ENCODE measurements at places on chromosomes 4 and X.

GRCh38 chrX:53260836-53261235 lies 20.5 kb downstream of the IQSEC2 start:
- DNase-seq, result no peak
- no peak overlapping the region for H3K27ac ChIP-seq
- no peaks in the 10 kb centered on the region for H3K4me1 ChIP-seq
- no peaks in the 10 kb centered on the region for H3K36me3 ChIP-seq
- no peak overlapping the region for H3K4me3 ChIP-seq

DNA sequence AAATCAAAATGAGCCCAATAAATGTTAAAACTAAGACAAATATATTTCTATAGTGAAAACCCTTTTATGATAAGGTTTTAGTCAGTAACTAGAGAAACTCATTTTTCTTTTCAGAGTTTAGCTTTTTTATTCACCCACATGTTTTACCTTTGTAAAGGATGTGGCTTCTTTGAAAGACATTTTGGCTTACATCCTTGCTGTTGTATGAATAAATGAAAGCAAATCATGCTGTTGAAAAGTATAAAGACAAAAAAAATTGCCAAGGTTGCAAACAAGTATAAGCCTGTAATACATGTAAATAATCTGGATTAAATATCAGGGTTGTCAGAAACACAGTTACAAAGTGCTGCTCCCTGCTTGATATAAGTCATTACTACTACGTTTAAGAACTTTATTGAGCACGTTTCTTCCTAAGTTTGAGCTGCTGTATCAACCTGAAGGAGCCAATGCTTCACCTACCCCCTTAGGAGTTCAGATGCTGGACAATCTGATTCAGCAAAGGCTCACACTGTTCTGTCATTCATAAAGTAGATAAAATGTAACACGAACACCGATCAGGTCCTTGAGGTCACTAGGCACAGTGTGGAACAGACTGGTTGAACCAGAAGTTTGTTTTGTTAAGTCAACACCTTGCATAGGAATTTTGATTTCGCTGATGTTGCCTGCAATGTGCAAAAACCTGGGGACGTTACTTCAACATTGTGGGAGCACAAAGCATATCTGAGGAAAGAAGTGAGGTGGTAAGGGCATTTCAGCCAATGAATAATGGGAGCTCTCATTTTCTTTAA lies 321.2 kb upstream of the BMP3 start:
- H3K4me1 ChIP-seq, result no peaks in the 10 kb centered on the region
- no peaks in the 10 kb centered on the region for H3K27me3 ChIP-seq
- H3K4me3 ChIP-seq, result no peak overlapping the region
- H3K36me3 ChIP-seq, result no peaks in the 10 kb centered on the region
- no peak for DNase-seq
- H3K27ac ChIP-seq, result no peak overlapping the region

DNA sequence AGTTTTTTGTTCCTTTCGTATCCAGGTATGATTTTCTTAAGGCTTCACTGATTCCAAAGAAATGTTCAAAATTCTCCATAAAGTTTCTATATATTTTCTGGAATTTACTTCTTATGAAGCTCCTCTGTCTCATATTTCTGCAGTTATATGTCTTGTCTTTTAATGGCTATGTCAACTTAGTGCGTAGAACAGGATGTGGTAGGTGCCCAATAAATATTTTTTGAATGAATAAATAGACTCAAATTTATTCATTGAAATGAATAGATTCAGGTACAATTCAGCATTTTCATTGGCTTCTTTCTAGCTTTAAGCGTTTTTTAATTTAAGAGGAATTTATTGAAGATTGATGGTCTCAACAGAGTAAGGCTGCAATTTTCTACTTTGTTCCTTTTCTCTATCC lies 231.9 kb upstream of the BOD1L1 start:
- H3K4me3 ChIP-seq, result no peak overlapping the region
- no peaks in the 10 kb centered on the region for H3K27me3 ChIP-seq
- H3K4me1 ChIP-seq, result no peaks in the 10 kb centered on the region
- DNase-seq, result no peak

- no peaks in the 10 kb centered on the region for H3K36me3 ChIP-seq
- H3K4me3 ChIP-seq, result no peak overlapping the region
- no peak overlapping the region for H3K27ac ChIP-seq
- H3K4me1 ChIP-seq, result no peaks in the 10 kb centered on the region
- no peak for DNase-seq
- no peaks in the 10 kb centered on the region for H3K27me3 ChIP-seq
Observed at GRCh38 chrX:39820938-39821708, 276.6 kb downstream of the BCOR start.

DNA sequence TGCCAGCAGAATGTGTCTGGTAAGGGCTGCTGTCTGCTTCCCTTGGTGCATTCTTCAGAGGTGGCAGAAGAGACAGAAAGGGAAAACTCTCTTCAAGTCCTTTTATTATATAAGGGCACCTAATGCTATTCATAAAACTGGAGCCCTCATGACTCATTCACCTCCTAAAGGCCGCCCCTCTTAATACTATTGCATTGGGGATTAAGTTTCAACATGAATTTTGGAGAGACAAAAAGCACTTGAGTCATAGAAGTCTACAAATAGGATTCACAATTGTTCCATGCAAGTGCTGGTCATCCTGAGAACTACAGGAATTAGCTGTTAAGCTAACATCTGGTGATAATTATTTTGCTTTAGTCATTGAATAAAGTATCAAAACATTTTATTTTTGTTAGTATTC lies 349.5 kb downstream of the HS3ST1 start:
- H3K4me1 ChIP-seq, result no peaks in the 10 kb centered on the region
- H3K27me3 ChIP-seq, result no peaks in the 10 kb centered on the region
- H3K4me3 ChIP-seq, result no peak overlapping the region
- no peak overlapping the region for H3K27ac ChIP-seq
- DNase-seq, result no peak

DNA sequence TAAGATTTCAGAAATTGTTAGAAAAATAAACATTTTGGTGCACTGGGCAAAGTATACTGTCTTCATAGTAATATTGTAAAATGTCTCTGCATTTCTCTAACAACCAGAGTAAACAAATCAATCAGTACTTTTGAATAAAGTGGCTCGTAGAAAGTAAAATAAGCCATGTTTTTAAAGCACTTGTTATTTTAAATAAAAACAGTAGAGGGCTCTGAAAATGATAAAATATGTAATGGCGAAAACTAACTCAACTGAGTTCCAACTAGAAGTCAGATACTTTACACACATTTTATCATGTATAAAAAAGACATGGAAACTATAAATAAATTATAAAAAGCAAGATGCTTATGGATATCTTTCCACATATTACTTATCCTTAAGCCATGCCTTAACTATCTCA lies 1134.4 kb downstream of the PDHA2 start:
- H3K4me1 ChIP-seq, result no peaks in the 10 kb centered on the region
- no peak overlapping the region for H3K4me3 ChIP-seq
- no peaks in the 10 kb centered on the region for H3K36me3 ChIP-seq
- H3K27me3 ChIP-seq, result no peaks in the 10 kb centered on the region

DNA sequence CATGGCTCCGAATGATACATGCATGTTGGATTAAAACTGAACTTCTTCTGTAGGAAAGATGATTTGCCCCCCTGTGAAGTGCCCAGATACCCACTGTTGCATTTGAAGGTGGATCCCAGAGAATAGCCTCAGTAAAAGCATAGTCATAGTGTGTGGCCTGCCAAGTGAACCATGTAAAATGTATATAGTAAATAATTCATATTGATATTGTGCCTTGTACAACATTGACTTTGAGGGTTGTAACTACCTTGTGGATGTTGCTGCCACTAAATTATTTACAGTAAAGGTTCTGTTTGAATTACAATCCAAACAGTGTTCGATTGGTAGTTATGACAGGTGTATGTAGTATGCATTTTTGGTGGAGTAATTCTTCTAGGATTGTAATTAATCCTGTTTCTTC lies 19.2 kb downstream of the TMEM131L start:
- no peak for DNase-seq
- no peaks in the 10 kb centered on the region for H3K27me3 ChIP-seq
- H3K36me3 ChIP-seq, result peaks cover 8% of the 10 kb centered on the region
- peaks cover 21% of the 10 kb centered on the region for H3K4me1 ChIP-seq
- no peak overlapping the region for H3K27ac ChIP-seq

DNA sequence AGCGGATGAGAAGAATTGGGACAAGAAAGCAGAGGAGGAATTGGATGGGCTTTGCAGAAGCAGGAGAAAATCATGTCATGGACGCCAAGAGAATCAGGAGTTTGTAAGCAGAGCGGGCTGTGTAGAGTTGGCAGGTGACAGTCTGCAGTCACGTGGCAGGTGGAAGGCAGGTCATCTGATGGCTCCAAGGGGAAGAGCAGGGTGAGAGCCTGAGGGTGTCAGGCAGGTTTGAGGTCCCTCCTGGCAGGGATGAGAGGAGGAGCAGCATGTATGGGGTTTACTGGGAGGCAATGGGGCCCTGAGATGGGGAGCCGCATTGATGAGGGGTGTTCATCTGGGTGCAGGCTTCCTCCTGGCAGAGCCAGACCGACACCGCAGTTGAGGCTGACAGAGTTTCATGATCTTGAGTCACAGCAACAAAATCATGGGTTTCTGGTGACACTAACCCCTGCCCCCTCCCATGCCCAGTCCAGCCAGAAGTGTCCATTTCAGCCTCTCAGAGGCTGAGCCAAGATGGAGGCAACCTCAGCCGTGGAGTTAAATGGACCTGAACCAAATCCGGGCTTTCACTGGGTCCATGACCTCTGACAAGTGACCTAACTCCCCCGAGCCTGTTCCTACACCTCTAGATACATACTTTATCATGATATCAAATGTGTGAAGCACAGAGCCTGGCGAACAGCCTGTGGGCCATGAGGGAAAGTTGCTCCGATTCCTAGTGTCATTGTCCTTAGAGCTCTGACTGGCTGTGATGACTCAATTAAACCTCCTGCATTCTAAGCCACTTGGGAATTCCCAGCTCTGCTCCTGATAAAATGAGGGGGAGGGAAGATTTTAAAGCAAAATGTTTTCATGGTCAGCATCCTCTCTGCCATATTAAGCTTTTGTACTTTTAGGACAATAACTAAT lies 36.1 kb downstream of the EVC start:
- no peak for DNase-seq
- no peak overlapping the region for H3K27ac ChIP-seq
- no peak overlapping the region for H3K4me3 ChIP-seq
- H3K36me3 ChIP-seq, result no peaks in the 10 kb centered on the region
- no peaks in the 10 kb centered on the region for H3K27me3 ChIP-seq

DNA sequence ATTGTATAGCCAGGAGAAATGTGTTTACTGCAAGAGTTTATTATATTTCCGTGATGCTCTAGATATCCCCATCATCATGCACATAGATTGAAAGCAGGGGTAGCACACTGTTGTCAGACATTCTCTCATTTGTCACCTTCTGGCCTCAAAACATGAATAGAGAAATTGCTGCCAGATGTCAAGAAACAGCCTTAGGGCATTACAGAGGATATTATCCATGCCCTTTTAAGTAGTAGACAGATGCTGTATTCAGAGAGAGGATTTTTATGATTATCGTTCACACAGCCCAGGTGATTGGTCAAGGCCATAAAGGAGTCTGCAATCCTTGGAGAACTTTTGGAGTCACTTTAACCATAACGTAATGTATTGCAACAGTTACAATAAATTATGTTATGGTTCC lies 1961.5 kb upstream of the TENM3 start:
- no peak for DNase-seq
- H3K4me1 ChIP-seq, result no peaks in the 10 kb centered on the region
- no peak overlapping the region for H3K4me3 ChIP-seq

GRCh38 chr4:114087596-114088230 lies 108.3 kb upstream of the ARSJ start:
- no peaks in the 10 kb centered on the region for H3K36me3 ChIP-seq
- H3K27ac ChIP-seq, result no peak overlapping the region
- H3K27me3 ChIP-seq, result no peaks in the 10 kb centered on the region
- H3K4me1 ChIP-seq, result no peaks in the 10 kb centered on the region
- H3K4me3 ChIP-seq, result no peak overlapping the region

- H3K27ac ChIP-seq, result no peak overlapping the region
- no peaks in the 10 kb centered on the region for H3K36me3 ChIP-seq
- no peaks in the 10 kb centered on the region for H3K4me1 ChIP-seq
- no peaks in the 10 kb centered on the region for H3K27me3 ChIP-seq
- no peak overlapping the region for H3K4me3 ChIP-seq
- DNase-seq, result no peak
Observed at GRCh38 chr4:124386163-124386562, 326.4 kb downstream of the ANKRD50 start.

GRCh38 chr4:183635741-183636140 lies 23.2 kb downstream of the RWDD4 start:
- H3K27me3 ChIP-seq, result no peaks in the 10 kb centered on the region
- H3K4me1 ChIP-seq, result no peaks in the 10 kb centered on the region
- DNase-seq, result no peak
- H3K27ac ChIP-seq, result no peak overlapping the region
- H3K4me3 ChIP-seq, result no peak overlapping the region
